ENCODE measurements at places on chromosomes 7 and 10. TPM values are rescaled to one million over a fixed set of nuclear protein-coding genes. Genes with fewer than 3 reads are reported as not detected.

GRCh38 chr10:113665806-113666354, 2.0 kb upstream of the NRAP start:
- no peak for DNase-seq

GRCh38 chr10:82242778-82243177, 367.8 kb downstream of the NRG3 start:
- no peak for DNase-seq

DNA sequence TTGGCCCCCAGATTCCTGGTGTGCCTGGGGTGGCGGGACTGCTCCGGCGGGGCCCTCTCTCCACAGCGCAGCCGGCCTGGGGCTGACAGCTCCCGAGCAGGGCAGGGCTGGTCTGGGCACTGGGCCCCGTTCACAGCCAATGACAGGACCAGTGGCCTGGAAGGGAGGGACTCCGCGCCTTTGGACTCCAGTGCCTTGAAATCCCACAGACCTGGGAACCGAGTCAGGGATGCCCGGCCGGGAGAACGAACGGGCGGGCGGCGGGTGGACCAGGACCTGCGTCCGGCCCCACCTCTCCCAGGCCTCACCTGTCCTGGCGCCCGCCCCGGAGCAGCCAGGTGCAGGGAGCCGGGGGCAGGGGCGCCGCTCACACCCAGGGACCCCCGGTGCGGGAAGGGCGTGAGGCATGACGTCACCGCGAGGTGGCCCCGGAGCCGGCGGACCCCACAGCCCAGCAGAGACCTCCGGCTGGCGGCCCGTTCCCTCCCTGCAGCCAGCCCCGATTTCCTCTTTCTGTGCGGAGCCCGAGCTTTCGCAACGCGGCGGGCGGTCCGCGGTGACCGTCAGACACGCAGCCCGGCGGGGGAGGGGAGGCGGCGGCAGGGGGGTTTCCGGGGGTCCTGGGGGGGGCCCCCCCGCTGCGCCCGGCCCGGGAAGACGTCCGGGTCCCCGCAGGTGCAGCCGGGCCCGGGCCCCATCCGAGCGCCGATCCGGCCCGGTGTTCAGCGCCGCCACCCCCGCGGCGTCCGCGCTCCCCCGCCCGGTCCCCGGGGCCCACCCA, 743 bp downstream of the ADAP1 start:
- no peak for DNase-seq

GRCh38 chr7:38507384-38507783, 123.8 kb downstream of the AMPH start:
- no peak for DNase-seq

- DNase-seq: no peak
These were observed 81.6 kb upstream of the LRRC4 start for GRCh38 chr7:128112781-128113221.

GRCh38 chr10:12638103-12638502, 288.8 kb downstream of the CAMK1D start:
- DNase-seq: no peak

- no peak for DNase-seq
These were observed 92.8 kb downstream of the DLG5 start for GRCh38 chr10:77833792-77834191.

GRCh38 chr10:103621783-103622125, 128.2 kb downstream of the NEURL1 start:
- no peak for DNase-seq

- no peak for DNase-seq
These were observed 2.0 kb downstream of the ZSCAN25 start for GRCh38 chr7:99618726-99619125.

GRCh38 chr10:104288355-104288754, 19.4 kb downstream of the GSTO2 start:
- no peak for DNase-seq

- DNase-seq: no peak
These were observed 141.7 kb upstream of the SHH start for GRCh38 chr7:155953781-155954549.

DNA sequence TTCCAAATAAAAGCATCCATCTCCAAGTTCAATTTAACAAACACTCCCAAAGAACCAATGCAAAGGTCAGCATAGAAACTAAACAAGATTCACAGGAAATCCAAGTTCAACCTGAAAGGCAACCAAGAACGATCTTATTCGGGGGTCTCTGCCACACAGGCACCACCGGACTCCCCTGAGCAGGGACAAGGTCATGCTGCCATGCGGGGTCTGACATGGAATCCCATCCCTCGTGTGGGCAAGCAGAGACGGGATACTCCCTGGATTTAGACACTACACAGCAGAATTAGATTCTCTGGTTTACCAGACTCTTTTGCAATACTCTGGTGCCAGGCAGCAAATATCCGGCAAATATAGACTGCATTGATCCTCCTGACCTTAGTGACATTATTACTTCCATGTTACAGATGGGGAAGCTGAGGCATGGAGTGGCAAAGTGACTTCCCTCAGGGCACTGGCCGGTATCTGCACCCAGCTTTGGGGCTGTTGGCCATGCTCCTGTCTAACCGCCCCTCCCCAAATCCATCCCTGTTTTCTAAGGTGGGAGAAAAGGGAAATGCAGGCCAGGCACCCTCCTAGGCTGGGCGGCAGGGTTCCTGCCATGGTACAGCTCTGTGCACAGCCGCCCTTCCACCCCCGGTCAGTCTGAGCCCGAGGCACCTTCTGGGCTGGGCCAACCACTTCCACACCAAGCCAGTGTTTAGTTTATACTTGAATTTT, 111.8 kb downstream of the VIPR2 start:
- peak; percentile 74 for DNase-seq

- DNase-seq: peak; percentile 80
These were observed 22.8 kb downstream of the FAM107B start for GRCh38 chr10:14751921-14752320.

GRCh38 chr10:26642896-26643653, 54.4 kb upstream of the PDSS1 start:
- no peak for DNase-seq

DNA sequence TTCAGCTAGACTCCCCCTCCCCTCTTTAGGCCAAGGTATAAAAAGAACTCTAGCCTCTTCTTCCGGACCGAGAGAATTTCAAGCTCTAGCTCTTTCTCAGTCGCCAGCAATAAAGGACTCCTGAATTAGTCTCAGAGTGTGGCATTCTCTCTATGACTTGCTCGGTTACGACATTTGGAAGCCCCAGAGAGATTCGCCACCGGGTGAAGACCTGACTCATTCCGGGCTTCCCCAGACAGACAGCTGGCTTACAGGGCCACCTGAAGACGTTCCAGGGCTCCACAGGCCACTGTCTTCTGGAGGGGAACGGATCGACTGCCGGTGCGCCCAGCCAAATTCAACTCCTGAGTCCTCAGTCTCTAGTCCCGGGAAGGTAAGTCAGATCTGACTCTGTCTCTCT, at the start of gene AKR1B15:
Gene AKR1B15, plus strand, starts transcription at position 234 of the 400 bp plus-strand sequence. CDS start 15,510 bp downstream, outside the sequence.
- no peak for DNase-seq

- DNase-seq: no peak
These were observed 89.4 kb downstream of the CYTH3 start for GRCh38 chr7:6182993-6183392.

The MPP7 gene
- 47.3 TPM for total RNA-seq

The CCDC172 gene
- not detected for total RNA-seq

The RGR gene
- not detected for total RNA-seq
